ENCODE measurements at places on chromosomes 4 and X.

- DNase-seq = no peak
Observed at GRCh38 chr4:160795216-160795615, 1368.6 kb downstream of the FSTL5 start.

DNA sequence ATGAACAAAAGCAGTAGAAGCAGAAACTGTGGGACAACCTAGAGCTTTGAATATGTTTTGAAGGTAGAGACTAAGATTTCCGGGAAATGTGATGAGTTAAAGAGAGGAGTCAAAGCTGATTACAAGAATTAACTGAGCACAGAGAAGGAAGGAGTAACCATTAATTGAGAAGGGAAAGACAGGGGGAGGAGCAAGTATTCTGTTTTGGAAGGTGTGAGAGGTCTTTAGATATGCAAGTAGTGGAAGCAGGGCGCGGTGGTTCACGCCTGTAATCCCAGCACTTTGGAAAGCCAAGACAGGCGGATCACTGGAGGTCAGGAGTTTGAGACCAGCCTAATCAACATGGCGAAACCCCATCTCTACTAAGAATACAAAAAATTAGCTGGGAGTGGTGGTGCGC lies 171.5 kb downstream of the FSTL5 start:
- no peak for DNase-seq

- peak; percentile 21 for DNase-seq
Observed at GRCh38 chr4:109816082-109816442, 500 bp downstream of the GAR1 start.

DNA sequence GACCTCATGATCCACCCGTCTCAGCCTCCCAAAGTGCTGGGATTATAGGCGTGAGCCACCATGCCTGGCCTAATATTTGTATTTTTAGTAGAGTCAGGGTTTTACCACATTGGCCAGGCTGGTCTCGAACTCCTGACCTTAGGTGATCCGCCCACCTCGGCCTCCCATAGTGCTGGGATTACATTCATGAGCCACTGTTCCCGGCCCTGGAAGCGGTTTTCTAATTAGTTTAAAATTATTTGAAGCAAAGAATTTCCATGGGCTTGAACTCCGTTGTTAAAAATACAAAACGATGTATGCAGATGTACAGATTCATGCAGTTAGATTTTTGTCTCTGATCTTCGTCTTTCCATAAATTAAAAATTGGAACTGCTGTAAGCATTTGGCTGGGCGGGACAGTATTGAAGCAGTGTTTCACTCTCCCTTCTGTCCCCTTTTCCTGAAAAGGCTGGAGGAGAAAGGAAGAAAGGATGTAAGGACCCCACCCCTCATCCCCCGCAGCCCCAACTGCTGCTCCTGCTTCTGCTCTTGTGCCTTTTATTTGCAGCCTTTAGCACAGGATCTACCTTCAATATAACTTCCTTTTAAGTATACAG lies 12.0 kb downstream of the TRAPPC11 start:
- no peak for DNase-seq

GRCh38 chr4:11487868-11488544 lies 59.3 kb upstream of the HS3ST1 start:
- no peak for DNase-seq

DNA sequence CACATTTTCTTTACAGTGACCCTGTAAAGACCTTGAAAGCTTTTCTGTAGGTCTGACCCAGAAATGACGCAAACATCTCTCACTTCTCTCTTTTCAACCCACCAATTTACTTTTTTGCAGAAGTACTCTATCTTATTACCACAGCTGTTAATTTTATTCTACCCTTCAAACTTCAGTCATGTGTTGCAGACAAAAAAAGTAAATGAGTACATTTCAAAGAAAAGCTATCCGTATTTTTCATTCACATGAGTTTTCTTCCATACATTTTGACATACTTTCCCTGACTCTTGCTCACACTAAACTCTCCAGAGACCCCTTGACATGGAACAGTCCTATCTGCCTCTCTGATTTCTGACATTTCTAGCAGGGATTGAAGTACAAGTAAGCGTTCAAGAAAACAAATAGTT lies 51.7 kb downstream of the SLC7A11 start:
- DNase-seq = no peak

GRCh38 chrX:17669458-17669857 lies 67.8 kb upstream of the SCML1 start:
- DNase-seq = peak; percentile 39

DNA sequence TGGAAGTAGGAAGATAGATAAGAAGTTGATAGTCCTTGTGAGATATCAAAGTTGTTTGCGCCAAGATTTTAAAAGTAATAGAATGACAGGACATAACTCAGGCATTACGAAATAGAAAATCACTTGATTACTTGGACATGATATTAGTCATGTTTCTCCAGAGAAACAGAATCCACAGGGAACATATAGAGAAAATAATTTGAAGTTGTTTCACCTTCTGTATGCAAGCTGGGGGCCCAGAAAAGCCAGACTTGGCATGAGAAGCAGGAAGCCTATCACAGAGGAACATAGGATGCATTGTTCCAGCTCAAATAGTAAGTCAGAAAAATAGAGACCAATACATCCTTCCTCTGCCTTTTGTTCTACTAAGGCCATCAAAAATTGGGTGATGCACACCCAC lies 715.9 kb downstream of the TECRL start:
- no peak for DNase-seq

DNA sequence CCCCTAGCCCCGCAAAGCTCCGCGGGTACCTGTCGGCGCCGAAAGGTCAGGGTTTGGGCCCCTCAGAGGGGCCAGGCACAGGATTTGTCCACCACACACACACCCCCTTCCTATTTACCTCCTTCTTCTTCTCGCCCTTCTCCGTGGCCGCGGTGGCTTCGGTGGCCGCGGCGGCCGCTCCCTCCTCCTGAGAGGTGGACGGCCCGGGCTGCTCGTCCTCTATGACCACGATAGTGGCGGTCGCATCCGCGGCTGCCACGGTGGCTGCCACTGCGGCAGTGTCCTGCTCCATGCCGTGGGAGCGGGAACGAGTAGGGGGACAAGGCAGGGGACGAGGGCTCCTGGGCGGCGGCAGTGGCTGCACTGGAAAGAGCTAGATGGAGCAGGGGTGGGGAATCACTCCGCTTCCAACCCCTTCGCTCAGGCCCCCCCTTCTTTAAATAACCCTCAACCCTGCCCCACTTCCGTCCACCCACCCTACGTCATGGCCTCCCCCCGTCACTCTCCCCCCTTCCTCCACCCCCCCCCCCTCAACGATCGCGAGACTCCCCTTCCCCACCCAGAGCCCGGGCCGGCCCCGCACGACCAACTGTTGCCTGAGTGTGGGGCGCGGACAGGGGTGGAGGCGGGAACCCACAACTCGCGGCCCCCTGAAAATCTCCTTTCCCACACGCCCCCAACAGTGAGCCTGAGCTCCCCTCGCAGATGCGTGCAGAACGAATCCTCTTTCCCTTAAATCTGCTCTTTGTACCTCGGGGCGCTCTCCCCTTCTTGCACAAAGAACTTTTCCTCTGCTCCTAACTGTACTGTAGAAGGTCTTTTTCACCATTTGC lies at the start of gene SMARCA1:
SMARCA1 (minus strand) TSS at position 412 of the 833 bp plus-strand sequence; CDS start at position 292, 120 bp downstream.
- peak; percentile 62 for DNase-seq

- DNase-seq = no peak
Observed at GRCh38 chrX:50771382-50771781, 42.6 kb downstream of the SHROOM4 start.

GRCh38 chr4:69748173-69748572 lies 12.2 kb downstream of the SULT1B1 start:
- DNase-seq = no peak

DNA sequence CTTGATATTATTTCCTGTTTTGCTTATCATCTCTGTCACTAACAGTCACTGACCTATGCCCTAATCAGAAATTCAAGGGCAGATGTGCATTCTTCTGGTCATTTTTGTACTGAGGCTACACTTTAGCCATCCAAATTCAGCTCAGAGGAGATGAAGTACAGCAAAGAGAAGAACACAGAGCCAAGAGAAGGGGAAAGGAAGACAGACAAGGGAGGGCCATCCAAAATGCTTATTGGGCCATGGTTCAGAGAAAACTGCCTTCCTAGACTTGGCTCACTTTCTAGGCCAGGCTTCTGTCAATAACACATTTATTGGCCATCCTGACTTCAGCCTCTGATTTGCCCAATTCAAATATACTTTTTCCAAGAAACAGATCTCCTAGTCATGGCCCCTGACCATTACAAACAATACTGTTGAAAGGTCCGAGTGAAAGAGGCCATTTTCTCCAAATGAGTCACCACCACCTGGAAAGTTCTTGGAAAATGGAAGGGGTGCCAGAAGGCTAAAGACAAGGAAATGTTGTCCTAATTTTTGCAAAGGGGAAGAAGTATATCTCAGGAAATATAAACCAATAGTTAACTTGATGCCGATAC lies 56.4 kb downstream of the DCX start:
- DNase-seq = no peak

GRCh38 chr4:8201321-8201781 lies 2.3 kb downstream of the SH3TC1 start:
- DNase-seq = no peak

GRCh38 chr4:34766935-34767334 lies 1477.4 kb downstream of the ARAP2 start:
- DNase-seq = no peak

GRCh38 chr4:177901786-177902185 lies 459.5 kb upstream of the AGA start:
- no peak for DNase-seq

All from GM23338 (cell line).